ENCODE measurements at places on chromosomes 2 and 18.

GRCh38 chr2:231361701-231362554 is 33.6 kb upstream of the B3GNT7 start:
- no peak for DNase-seq

- DNase-seq: no peak
Observed at GRCh38 chr2:219611866-219612576, 14.4 kb downstream of the STK11IP start.

DNA sequence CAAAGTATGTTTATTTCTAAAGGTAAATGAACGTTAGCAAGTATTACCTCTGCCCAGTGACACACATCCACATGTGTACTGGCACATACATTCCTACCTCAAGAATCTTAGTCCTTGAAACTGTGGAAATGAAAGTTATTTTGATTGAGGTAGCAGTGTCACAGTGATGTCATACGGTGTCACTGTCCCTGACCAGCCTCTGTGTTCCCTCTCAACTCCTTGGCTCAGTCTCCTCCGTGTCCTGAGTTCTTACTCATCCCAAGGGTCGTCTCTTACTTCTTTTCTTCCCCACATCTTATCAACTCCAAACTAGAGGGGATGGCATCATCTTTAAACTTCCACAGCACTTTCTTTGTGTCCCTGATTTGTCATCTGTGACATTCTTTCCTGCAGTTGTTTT is 3.3 kb downstream of the NCK2 start:
- DNase-seq: no peak

GRCh38 chr2:239150125-239151011 is 250.5 kb downstream of the HDAC4 start:
- no peak for DNase-seq

DNA sequence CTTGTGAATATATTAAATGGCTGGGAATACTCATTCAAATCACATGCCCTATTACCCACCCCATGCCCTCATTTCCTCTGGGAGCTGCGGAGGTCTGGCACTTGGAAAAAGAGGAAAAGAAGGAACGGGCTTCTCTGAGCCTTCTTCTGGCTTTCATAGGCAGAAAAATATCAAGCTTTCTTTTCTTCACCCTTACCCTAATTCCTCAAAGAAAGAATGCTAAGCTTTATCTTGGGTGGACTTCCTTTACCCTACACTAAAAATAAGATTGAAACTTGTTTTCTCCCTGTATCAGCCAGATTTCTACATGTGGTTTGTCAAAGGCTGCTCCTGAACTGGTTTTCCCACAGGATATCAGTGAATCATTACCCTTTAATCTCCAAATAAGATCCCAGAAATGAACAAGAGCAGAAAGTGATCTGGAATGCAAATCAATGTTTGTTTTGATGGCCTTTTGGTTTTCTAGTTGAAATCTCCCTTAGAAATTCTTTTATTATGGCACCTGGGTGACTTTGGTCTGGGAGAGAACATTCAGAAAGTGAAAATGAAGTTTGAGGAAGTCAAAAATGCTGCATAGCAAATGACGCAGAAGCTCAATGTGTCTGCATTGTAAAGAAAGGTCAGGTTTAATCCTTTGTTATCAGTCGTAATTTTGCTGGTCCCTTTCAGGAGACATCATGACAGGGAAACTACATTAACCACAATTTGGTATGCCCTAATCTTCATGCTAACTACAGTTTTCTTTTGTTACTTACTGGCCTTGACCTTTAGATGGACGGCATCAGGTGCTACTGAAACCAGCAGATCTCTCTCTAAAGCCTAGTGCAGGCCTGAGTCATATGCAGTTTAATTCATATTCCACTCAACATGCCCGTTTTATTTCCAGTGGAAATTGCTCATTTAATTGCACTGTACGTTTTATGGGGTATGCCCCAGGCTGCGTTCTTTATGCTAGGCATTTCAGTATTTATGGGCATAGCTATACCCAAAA is 46.6 kb upstream of the HNRNPA3 start:
- no peak for DNase-seq

DNA sequence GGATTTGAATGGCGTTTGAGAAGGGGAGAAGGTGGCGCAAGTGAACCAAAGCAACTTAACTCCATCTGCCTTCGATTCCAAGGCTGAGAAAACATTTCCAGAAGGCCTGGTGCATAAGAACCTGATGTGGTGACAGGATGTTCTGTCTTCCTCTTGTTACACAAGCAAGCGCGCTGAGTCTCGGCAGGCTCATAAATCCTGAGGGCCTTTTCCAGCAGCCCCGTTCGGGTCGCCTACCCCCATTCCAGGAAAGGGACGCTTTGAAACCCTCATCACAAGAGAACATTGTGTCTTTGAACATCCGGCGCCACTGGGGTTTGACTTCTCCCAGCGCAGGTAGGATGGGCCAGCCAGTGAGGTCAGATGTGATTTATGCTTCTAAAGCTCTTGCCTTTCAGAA is 403.5 kb downstream of the SETBP1 start:
- no peak for DNase-seq

- DNase-seq: no peak
Observed at GRCh38 chr18:627231-627630, 30.2 kb upstream of the TYMS start.

DNA sequence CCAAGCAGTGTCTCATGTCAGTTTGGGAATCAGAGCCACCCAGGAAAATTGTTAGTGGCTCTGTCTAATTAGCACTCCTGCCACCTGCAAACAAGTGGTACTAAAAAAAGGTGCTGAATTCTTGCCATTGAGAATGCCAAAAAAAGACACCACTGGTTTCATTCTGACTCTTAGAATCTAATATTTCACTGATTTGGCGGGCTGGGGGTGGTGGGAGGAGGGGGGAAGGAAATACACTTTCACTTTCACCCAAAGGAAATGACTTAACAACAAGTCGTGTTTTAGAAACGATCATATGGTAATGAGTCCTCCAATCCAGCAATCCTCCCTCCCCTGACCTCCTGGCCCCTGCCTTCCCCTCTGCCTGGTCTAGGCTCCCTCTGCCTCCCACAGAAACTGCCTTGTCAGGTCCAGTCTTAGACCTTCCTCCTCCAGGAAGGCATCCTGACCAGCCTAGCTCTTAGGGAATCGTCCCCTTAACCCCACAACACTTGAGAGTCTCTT is 4.4 kb upstream of the KLHL29 start:
- DNase-seq: no peak

- DNase-seq: no peak
Observed at GRCh38 chr2:186639939-186640338, 50.1 kb downstream of the ITGAV start.

DNA sequence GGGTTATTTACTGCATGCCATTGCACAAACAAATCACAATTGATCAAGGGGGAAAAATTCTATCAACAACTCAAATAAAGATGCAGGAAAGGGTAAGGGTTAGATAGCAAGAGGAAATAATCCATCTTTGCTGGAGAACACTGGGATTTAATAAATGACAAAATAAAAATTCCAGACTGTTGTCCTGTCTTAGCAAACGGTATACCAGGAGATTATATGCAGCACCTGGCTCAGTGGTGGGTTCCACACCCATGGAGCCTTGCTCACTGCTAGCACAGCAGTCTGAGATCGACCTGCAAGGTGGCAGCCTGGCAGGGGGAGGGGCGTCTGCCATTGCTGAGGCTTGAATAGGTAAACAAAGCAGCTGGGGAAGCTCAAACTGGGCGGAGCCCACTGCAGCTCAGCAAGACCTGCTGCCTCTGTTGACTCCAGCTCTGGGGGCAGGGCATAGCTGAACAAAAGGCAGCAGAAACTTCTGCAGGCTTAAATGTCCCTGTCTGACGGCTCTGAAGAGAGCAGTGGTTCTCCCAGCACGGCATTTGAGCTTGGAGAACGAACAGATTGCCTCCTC is 296.5 kb upstream of the THSD7B start:
- DNase-seq: no peak

- DNase-seq: no peak
Observed at GRCh38 chr2:7913974-7914373, 767.9 kb upstream of the ID2 start.

DNA sequence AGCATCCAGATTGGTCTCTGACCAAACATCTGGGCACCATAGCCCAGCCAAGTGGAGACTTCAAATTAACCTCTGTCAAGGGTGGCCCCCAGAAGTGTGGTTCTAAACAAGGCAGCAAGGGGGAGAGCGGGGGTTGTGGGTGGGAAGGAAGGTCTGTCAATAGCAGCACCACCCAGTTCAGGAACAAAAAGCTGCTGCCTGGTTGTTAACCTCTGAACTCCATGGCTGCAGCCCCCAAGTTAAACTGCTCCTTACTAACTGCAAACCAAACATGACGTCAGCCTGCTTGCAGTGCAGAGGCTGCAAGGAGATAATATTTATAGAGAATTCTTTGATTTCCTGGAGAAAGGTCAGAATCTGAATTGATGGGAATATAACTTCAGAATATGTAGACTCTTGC is 76.5 kb downstream of the ARL4C start:
- DNase-seq: no peak

Measured in epithelial cell of prostate (primary cell).